ENCODE measurements at places on chromosomes 3 and 15.

- no peak for DNase-seq
These were observed 176.9 kb downstream of the BBX start for GRCh38 chr3:107699682-107700081.

DNA sequence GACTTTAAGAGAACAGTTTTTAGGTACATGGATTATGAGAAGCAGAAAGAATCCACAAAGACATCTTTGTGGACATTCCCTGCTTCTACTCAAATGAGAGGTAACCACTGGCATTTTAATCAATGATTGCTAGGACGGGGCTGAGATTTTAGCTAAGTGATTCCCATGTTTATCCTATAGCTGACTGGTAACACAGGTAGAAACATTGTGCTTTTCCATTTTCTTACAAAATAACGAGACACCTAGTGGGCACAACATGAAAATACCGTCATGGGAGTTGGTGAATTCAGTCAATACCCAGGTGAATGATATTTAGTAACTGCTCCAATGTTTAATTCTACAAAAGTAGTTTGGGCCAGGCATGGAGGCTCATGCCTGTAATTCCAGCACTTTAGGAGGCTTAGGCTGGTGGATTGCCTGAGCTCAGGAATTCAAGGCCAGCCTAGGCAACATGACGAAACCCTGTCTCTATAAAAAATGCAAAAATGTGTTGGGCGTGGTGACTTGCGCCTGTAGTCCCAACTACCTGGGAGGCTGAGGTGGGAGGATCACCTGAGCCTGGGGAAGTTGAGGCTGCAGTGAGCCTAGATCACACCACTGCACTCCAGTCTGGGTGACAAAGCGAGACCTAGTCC is 37.2 kb upstream of the DENND4A start:
- no peak for DNase-seq

GRCh38 chr3:169846458-169847193 is 23.1 kb downstream of the LRRC31 start:
- DNase-seq: no peak

- no peak for DNase-seq
These were observed 73.8 kb downstream of the SYNPR start for GRCh38 chr3:63352008-63352279.

- DNase-seq: no peak
These were observed 371.9 kb downstream of the CACNA2D3 start for GRCh38 chr3:54494209-54494608.

- peak; percentile 33 for DNase-seq
These were observed 38.7 kb downstream of the GUCA1C start for GRCh38 chr3:108914774-108915641.

DNA sequence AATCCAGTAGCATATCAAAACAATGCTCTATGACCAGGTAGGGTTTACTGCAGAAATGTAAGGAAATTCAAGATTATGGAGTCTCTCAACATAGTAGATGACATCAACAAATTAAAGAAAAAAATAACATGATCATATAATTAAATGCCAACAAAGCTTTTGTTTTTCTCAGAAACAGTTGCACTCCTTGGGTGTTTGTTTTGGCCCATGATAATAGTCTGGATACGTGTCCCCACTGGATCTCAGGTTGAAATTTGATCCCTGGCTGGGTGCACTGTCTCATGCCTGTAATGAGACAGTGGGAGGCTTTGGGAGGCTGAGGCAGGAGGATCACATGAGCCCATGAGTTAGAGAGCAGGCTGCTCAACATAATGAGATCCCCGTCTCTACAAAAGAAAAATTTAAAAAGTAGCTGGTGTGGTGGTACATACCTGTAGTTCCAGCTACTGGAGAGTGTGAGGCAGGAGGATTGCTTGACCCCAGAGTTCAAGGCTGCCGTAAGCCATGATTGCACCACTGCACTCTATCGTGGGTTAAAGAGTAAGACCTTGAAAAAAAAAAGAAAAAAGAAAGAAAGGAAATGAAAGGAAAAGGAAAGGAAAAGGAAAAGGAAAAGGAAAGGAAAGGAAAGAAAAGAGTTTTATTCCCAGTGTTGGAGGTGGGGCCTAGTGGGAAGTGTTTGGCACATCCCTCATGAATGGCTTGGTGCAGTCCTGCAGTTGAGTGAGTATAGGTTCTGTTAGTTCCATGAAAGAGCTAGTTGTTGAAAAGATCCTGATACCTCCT is 53.3 kb upstream of the FOXB1 start:
- DNase-seq: no peak

- peak; percentile 8 for DNase-seq
These were observed 34.5 kb downstream of the KLF13 start for GRCh38 chr15:31360843-31361763.

All from NCI-H1092 (cell line).